ENCODE measurements at places on chromosomes 1 and 21.

GRCh38 chr1:8966606-8967005 is 20.9 kb downstream of the CA6 start:
- no peak for DNase-seq

DNA sequence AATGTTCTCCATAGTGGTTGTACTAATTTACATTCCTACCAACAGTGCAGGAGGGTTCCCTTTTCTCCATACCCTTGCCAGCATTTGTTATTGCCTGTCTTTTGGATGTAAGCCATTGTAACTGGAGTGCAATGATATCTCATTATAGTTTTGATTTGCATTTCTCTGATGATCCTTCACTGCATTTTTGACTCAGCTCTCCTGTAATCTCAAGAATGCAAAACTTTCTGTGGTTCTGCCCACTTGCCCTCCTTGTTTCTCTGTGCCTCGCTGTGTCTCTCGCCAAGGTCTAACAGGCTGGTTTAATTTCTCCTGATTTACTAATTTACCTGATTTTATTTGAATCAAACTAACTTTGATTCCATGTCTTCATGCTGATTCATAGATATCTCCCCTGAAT is 407.9 kb downstream of the ZP4 start:
- no peak for DNase-seq

- no peak for DNase-seq
These were observed 18.3 kb downstream of the IFFO2 start for GRCh38 chr1:18938008-18938706.

DNA sequence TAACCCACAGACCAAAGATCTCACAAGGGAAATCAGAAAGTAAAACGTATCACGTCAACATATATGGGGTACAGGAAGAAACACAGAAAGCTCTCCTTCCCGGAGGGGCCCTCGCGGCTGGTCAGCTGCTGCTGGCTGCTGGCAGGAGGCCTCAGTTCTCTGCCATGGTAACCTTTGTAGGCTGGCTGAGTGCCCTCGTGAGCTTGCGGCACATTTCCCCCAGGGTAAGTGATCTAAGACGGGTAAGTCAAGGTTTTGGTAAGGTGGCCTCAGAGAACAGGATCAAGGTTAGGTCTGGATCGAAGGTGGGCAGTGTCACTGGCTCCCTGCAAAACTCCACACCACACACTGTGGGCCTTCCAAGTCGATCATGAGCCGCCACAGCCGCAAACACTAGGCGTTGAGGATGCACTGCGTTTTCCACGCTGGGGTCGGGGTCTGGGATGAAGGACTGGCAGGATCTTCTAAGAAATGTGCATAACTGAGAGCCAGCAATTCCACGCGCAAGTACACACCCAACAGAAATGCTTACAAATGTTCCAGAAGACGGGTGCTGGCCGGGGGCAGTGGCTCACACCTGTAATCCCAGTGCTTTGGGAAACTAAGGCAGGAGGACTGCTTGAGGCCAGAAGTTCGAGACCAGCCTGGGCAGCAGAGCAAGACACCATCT is 33.9 kb downstream of the WDR4 start:
- DNase-seq = no peak

- DNase-seq = no peak
These were observed 65.7 kb downstream of the ST6GALNAC3 start for GRCh38 chr1:76140227-76140626.

GRCh38 chr1:46218443-46218842 is 15.3 kb downstream of the LURAP1 start:
- DNase-seq = no peak

DNA sequence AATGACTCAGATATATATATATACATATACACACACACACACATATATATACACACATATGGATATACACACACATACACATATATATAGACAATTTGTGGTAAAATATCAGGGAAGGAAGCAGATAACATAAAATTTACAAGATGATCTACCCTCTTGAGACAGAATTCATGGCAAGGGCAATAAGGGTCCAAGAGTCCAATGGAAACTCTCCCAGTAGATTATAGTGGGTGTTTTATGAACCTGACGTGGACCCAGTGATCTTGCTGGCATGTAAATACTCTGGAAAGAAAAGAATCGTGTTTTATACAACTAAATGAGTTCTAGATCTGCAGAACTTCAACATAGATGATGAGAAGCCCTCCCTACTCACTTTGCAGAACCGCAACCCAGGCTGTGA is 49.3 kb downstream of the DENND1B start:
- no peak for DNase-seq

Measured in stimulated activated CD8-positive, alpha-beta memory T cell treated with anti-CD3 and anti-CD28 coated beads, Interleukin-7, amount 100 ng/mL, for 4 hours (primary cell).